ENCODE measurements at places on chromosomes 7 and 10.

DNA sequence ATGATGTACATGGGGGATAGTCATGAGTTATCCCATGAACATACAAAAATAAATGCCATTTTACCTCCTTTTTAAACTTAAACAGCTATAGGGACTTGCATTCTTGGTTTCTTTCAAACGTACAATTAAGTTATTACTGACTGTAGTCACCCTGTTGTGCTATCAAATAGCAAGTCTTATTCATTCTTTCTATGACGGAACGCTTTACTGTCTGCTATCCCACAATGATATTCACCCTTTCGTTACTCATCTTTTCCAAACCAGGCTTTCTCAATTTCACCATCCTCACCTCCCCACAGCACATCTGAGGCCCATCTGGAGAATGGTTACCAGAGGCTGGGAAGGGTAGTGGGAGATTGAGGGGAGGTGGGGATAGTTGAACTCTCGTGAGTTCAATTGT, 218.8 kb downstream of the PHF14 start:
- no peak for DNase-seq

GRCh38 chr7:108247614-108248013, 117.5 kb upstream of the LAMB4 start:
- DNase-seq = no peak

GRCh38 chr10:31866118-31866670, 62.4 kb downstream of the ARHGAP12 start:
- no peak for DNase-seq

GRCh38 chr7:139153832-139154231, 44.3 kb upstream of the ZC3HAV1 start:
- no peak for DNase-seq
